Kidney glomerular epithelial cell (primary cell): ENCODE measurements at places on chromosomes 6 and 20.

GRCh38 chr20:49483018-49483695 is 689 bp upstream of the KCNB1 start:
- no peak for DNase-seq

DNA sequence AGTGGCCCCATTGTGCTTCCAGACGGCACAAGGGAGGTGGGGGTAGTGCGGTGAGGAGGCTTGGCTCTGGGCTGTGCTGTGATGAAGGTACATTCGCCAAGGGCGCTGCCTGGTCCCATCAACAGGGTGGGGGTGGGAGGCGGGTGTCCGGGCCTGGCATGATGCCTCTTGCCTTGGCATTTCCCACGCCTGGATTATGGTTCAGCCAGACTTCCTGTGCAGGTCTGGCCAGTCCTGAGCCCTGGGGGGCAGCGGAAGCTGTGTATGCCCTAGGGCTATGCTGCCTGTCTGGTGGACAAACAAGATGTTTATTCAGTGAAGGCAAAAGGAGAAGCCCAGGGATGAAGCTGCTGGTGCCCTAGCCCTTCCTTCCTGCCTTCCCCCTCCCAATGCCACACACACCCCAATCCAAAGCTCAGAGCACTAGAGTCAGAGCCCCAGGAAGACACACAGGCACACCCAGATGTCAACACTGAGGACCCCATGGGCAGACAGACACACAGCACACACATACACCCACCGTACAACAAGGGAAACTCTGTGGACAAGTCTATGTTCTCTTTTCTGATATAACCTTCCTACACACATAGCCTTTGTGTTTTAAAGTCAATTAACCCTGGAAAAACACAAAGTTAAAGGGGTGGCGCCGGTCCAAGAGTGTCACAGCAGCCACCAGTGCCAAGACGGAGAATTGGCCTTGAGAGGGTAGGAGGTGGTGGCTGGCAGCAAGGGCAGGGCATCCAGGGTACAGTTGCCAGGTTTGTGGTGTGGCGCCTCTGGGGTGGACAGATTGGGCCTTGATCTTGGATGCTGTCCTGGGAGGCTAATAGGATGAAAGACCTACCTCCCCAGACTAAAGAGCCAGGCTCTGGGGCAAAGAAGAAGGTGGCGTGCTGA is 54.7 kb upstream of the SAYSD1 start:
- DNase-seq = no peak

DNA sequence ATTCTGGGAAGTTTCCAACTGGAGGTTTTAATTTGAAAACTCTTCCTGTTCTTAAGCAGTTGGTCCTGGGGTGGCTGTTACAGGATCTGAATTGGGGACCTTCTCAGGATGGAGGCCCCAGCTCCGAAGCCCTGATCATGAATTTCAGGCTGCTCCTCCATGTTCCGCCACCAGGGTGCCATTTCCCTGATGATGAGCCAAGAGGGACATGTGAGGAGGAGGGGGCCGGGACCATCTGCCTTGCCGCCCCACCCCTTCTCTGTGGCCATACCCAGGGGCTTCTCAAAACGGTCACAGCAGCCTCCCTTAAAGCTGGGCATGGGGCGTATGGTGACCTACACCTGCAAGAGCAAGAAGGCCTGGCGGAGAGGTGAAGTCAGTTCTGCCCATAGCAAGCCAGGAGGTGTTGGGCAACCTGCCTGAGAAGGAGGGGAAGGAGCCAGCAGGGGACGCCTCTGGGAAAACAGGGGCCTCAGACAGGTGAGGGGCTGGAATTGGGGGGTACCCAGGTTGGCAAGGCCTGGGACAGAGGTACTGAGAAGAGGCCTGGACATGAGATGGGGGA is 3.6 kb upstream of the BAK1 start:
- DNase-seq = no peak

- DNase-seq = no peak
Measured at GRCh38 chr20:11966186-11966585, 48.5 kb downstream of the BTBD3 start.

- DNase-seq = no peak
Measured at GRCh38 chr20:17505636-17506517, 25.3 kb downstream of the BFSP1 start.

- peak; percentile 71 for DNase-seq
Measured at GRCh38 chr20:11274141-11274594, 600.4 kb upstream of the JAG1 start.

GRCh38 chr6:100472674-100473073 is 8.0 kb upstream of the SIM1 start:
- DNase-seq = peak; percentile 81

DNA sequence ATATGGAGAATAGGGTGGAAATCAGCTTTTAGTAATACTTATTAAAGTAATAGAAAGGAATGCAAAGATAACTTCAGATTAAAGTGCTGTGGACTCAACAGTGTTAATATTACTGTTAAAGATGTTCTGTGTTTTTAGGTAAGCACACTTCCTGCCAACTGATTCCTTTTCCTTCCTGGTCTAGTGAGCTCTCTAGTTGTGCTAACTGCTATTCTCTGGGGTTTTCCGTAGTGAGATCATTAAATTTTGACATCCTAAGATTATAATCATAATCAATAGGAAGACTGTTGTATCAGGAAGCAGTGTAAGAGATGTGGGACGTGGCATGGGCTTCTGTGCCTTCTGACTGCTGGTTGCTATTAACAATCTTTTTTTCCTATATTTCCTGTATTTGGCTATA is 1.2 kb upstream of the TMEM217 start:
- DNase-seq = peak; percentile 59

DNA sequence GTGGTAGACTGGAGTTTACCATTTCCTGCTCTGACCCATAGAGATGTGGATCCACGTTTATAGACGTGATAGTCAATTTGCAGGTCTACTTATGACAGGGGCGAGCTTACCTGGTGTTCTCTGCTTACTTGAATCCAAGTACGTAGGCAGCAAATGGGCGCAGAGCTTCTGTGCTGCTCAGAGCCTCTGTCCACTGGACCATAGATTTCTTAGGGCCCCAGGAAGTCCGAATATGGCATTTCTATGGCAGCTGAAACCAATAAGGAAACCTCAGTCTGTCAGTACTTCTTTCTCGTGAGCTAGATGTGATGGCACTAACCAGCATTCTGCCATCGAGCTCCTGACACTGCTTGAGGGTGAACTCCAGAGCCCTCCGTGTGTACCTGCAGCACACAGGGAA is 19.5 kb upstream of the NPEPL1 start:
- no peak for DNase-seq

- DNase-seq = no peak
Measured at GRCh38 chr20:10799735-10800134, 125.9 kb upstream of the JAG1 start.
